ENCODE measurements at places on chromosomes 11 and 22.
A peak's percentile ranks its signal among the peaks of the same experiment; 100 is the strongest.

GRCh38 chr11:102347462-102348370 lies 702 bp downstream of the BIRC2 start:
- DNase-seq = no peak

- no peak for DNase-seq
Measured at GRCh38 chr22:17481424-17481823, 81.9 kb upstream of the SLC25A18 start.

- no peak for DNase-seq
Measured at GRCh38 chr11:37533830-37534229, 935.8 kb upstream of the RAG2 start.

GRCh38 chr11:76249195-76249741 lies 43.0 kb upstream of the WNT11 start:
- DNase-seq = no peak

DNA sequence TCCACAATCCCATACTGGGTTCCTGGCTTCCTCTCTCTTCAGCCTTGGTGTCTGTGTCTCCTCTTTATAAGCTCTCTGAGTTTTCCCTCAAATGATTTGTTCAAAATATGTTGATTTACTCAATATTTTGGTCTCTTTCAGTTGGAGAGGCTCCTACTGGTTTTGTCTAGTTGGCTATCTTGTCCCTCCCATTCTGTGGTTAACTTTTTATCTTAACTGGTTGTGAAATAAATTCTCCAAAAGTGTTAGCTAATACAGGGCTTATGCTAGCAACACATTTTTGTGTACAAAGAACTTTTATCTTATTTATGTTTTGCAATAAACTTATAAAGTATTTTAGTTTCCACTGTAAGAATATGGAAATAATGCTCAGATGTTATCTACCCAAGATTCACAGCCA lies 200.9 kb downstream of the AASDHPPT start:
- no peak for DNase-seq

DNA sequence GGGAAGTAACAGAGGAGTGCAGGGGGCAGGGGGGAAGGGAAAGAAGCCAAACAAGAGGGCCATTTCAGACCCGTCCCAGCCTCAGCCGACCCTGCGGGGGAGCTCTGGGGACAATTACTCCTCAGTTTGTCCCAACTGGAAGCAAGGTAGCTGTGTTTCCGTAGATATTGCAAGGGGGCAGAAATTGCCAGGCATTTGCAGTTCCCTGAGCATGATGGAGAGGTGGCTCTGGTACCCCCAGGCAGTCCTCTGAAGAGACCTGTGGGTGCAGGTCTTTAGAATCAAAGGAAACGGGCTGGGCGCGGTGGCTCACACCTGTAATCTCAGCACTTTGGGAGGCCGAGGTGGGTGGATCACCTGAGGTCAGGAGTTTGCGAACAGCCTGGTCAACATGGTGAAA lies 13.8 kb upstream of the JAM3 start:
- DNase-seq = no peak

DNA sequence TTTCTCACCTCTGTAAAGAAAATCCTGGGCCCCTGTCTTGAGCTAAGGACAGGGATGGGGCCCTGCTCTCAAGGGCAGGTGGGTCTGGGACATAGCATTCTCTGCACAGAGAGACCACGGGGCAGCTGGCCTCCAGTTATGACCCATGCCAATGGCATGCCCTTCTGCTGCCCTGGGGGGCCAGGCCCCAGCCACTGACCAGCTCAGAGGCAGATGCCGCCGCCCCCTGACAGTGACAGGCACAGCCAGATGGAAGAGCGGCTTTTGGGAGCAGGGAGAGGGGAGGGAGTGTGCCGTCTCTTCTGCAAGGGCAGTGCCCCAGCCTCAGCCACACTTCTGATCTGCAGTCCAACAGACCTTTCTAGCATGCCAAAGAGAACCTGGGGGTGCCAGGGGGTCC lies 114.8 kb upstream of the NAV2 start:
- no peak for DNase-seq

GRCh38 chr22:29187831-29188230 lies 17.9 kb upstream of the EMID1 start:
- no peak for DNase-seq

- DNase-seq = no peak
Measured at GRCh38 chr22:32852395-32853251, 51.1 kb downstream of the TIMP3 start.

DNA sequence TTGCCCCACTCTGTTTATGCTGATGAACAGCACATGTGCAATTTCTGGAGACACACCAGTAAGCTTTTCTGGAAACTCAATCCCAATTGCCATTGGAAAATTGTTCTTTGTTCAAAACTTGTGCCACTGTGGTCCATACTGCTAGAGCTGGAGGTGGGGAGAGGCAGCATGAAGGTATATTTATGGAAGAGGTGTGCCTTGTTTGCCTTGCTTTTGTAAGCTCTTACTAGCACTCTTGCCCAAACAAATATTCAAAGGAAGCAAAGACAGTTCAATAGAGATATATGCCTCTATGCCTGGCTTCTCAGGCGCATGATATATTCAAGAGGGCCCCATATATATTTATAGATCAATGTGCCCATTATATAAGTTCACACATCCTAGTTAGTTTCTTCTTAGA lies 42.7 kb downstream of the TIMP3 start:
- no peak for DNase-seq

DNA sequence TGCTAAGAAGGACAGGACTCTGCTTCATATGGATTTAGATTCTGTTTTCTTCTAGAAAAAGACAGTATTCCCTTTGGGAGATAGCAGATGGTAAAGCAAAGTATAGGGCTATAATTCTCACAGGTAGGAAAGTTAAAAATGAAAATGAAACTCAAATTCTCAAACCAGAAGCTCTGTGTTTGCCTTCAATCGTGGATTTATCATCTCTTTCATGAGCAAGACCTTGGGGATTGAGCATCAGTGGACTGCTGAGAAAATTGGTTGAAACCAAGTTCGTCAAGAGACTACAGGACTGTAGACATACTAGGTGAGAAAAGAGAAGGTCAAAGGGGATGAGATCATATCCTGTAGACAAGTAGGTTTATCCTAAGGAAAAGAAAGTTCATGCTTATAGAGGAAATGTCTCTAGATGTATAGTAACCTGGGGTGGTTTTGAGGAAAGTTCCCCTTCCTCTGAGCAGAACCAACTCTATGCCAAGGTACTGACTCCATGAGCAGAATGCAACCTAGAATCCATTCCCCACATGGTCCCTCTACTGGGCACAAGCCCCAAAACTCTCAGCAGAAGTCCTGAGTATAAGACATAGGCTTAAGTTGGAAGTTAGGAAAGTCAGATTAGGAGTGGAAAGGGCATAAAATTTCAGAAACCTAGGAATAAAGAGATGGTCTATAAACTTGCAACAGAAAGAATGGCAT lies 46.5 kb downstream of the SLC5A12 start:
- DNase-seq = no peak

GRCh38 chr11:95922099-95922498 lies 1.8 kb downstream of the MTMR2 start:
- no peak for DNase-seq

DNA sequence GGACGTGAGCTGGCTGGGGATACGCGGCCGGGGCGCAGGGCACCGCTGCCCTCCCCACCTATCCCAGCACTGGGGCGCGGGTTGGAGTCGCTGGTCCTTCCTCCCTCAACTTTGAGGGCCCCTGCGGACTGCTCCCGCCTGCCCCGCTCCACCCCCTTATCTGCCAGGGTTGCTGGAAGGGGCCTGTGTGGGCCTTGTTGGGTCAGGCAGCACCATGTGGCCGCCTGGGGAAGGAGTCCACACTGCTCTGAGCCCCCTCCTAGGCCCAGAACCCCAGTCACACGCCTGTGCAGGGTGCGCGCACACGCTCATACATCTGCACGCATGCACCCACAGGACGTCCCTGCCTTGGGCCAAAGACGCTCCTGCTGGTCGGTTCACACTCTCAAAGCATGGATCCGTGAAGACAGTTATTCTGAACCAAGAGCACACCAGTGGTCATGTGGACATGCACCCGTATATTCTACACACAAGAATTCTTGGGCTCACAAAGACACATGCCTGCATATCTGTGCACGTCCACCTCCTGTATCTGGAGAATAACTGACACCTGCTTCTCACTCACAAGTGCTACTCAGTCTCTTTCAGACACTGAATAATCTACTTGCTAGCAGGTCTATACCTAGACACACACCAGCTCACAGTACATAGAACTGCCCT lies 710 bp downstream of the TUB start:
- no peak for DNase-seq

- no peak for DNase-seq
Measured at GRCh38 chr11:46351606-46352005, 4.3 kb downstream of the DGKZ start.

GRCh38 chr11:47270331-47271271 lies 668 bp downstream of the MADD start:
- DNase-seq = peak; percentile 22

DNA sequence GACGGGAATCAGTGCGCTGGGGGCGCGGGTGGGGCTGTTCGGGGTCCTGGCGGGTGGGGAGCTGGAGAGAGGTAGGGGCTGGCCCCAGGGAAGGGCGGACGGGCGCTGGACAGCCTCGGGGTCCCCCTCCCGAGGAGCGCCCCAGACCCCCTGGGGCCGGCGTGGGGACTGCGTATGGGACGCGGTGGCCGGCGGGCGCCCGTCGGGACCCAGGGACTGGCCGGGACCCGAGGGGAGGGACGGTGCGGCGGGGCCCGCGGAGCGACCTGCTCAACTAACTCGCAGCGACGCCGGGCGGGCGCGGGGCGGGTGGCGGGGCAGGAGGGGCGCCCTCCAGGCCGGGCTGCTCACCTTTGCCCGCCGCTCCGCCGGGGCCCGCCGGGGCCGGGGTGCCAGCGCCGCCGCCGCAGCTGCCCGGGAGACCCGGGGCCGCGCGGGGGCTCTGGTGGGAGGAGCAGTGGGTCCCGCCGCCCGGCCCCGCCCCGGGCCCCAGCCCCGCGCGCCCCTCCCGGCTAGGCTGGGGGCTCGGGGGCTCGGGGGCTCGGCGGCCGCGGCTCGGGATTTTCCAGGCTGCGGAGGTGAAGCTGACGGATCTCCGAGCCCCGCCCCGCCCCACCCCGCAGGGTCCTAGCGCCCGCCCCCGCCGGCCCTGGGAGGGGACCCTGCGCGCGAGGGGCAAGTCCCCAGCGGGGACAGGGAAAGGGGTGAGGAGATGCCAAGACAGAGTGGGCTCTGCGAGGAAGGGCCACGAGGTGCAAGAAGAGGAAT lies 12.3 kb downstream of the STARD10 start:
- DNase-seq = peak; percentile 67

GRCh38 chr11:36092314-36093030 lies 148.6 kb downstream of the LDLRAD3 start:
- DNase-seq = no peak

- DNase-seq = no peak
Measured at GRCh38 chr11:110710628-110711381, 1.4 kb downstream of the ARHGAP20 start.

DNA sequence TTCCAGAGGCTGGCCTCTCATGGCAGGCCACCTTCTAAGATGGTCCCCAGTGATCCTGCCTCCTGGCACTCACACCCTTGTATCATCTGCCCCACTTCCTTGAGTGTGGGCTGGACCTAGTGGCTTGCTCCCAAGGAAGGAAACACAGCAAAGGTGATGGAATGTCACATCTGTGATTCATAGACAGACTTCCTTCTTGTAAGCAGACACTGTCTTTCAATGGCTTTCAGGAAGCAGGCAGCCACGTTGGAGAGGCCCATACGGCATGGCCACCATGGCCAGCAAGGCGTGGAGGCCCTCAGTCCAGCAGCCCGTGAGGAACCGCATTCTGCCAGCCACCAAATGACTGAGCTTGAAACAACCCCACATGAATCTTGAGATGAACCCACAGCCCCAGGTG lies 11.3 kb downstream of the LMO1 start:
- DNase-seq = no peak

DNA sequence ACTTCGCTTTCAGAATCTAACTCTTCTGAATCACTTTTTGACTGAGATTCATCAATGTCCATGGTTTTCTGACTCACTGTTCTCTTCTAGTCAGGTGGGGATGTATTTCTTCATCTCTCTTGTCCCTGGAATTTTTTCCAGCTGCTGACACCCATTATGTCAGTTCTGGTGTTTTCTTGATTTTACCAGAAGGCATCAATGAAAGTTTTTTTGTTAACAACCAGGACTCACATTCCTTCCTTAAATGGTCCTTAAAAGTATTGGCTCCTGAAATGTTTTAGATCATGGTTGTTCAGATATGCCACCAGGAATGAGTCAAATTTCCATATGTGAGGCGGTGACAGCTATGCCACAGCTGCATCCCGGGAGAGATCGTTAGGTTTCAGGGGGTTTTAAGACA lies 12.9 kb downstream of the MICAL2 start:
- no peak for DNase-seq

DNA sequence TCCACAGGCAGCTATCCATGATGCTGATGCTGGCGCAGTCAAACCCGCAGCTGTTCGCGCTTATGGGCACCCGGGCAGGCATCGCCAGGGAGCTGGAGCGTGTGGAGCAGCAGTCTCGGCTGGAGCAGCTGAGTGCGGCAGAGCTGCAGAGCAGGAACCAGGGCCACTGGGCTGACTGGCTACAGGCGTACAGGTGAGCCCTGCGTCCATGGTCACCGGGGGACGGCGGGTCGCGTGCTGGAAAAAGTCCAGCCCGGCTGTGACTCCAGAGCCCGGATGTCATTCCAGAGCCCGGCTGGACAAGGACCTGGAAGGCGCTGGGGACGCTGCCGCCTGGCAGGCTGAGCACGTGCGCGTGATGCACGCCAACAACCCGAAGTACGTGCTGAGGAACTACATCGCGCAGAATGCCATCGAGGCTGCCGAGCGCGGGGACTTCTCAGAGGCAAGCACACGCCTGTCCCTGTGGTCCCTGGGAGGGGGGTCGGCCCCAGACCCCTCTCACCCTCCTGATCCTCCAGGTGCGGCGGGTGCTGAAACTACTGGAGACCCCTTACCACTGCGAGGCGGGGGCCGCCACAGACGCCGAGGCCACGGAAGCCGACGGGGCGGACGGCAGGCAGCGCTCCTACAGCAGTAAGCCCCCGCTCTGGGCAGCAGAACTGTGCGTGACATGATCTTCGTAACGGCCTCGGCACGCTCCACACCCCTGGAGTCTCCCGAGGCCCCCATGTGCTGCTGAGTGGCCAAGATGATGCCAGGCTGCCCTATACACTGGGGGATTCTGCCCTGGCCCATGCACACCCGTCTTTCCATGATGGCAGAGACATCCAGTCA lies 16.1 kb downstream of the SELENOO start:
- DNase-seq = no peak

DNA sequence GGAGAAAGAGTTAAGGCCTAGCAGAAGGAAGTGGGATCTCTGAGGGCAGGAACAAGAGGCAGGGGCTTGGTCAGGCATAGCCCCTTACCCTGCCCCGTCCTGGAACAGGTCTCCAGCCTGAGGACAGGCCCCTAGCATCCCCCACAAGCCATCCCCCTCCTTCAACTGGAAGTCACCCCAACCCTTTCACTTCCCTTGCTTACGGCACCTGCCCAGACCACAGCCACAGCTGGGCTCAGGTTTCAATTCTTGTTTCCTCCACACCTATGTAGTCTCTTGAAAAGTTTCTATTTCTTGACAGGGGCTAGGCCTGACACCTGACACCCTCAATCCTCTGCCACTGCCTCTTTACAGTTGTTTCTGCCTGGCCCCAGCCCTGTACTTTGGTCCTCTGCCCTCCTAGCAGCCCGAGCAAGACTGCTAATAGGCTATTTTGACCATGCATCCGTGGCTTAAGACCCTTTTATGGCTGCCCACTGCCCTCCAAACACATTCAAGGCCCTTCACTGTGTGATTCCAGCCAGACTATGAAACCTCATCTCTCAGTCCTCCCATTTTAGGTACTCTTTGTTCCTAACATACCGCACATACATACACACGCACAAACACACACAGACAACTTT lies 10.9 kb upstream of the FCHSD2 start:
- peak; percentile 15 for DNase-seq
